ENCODE measurements at places on chromosomes 1 and 21.

GRCh38 chr1:246773213-246773641 lies 49.0 kb downstream of the SCCPDH start:
- no peak for DNase-seq

DNA sequence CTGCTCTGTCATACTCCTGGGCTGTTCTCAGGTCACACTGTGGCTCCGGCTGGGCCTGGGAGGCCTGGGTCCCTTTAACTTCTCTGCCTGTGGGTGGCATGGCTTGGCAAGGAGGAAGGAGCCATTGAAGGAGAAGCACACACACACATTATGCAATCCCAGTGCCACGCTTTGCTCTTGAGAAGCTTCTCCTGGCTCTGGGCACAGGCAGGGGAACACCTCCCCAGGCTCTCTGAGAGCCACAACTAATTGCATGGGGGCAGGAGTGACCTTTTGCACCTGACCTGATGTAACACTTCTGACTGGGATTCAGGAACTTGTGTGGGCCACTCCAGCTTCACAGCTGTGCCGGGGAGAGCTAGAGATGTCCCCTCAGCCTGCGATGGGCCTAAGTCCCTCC lies 23.1 kb downstream of the LGR6 start:
- no peak for DNase-seq

DNA sequence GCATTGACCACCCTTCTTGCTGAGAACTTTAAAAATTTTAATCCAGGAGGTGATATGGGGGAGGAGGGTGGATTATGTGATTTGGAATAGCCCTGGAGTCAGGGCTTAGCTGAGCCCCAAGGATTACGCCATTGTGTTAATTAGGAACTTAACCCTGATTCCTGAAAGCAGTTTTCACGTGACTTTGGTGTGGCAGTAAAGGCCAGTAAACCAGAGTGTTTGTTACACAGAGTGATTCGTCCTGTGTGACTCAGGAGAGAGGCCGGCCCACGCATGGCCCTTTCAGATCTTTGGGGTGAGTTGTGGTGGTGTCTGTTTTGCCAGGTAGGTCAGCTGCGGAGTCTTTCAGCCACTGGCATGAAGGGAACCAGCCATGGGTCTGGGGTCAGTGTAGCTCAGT lies 107.6 kb downstream of the NOS1AP start:
- no peak for DNase-seq

- DNase-seq: no peak
These were observed 144.7 kb downstream of the ROR1 start for GRCh38 chr1:63918418-63918945.

GRCh38 chr1:3466366-3467075 lies 12.1 kb downstream of the ARHGEF16 start:
- no peak for DNase-seq

DNA sequence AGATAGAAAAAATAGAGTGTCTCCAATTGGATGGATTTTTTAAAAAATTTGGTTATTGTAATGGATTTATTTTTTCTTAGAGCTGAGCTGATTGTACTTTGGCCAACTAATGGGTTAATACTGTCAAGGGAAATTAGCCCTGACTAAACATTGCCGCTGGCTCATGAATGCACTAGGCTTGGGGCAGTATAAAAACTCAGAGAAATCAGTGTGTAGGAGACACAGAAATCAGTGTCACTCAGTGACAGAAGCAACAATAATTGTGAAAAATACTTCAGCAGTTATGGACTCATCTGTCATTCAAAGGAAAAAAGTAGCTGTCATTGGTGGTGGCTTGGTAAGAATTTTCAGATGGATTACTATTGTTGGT lies at the start of gene KMO:
KMO (plus strand) TSS at position 217 of the 370 bp plus-strand sequence; CDS start at position 284, 67 bp downstream.
- DNase-seq: peak; percentile 1

DNA sequence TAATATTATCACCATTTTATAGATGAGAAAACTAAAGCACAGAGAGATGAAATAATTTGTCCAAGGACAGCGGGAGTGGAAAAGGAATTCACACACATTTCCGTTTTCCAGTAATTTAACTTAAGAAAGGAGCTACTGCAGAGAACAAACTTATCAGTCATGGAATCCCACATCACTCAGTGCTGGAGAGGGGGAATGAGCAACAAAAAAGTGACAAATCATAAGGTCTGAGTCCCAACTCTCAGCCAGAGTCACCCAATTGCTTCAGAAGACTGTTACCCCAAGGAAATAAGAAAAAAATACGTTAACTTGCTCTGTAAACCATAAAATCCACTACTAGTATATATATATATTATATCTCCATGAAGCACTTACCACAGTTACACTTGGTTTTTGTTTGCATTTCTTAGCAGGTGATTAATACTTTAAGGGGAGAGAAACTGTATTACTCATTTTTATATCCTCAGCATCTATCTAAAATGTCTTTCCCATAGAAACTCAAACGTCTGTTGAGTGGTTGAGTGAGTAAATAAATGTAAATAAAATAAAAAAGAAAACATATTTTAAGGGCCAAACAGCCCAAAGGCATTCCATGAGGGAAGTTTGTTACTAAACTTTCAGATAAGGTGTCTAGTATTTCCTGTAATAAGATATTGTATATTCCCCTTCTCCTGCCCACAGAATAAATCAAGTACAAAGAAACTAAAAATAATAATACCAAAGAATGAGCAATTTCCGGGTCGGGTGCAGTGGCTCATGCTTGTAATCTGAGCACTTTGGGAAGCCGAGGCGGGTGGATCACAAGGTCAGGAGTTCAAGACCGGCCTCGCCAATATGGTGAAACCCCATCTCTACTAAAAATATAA lies 76.8 kb downstream of the SLC45A1 start:
- peak; percentile 65 for DNase-seq

GRCh38 chr1:4894566-4894965 lies 240.2 kb downstream of the AJAP1 start:
- DNase-seq: no peak

- peak; percentile 59 for DNase-seq
These were observed 31.1 kb downstream of the INAVA start for GRCh38 chr1:200925831-200926230.

GRCh38 chr1:156889802-156890580 lies 3.5 kb upstream of the PEAR1 start:
- DNase-seq: peak; percentile 72

DNA sequence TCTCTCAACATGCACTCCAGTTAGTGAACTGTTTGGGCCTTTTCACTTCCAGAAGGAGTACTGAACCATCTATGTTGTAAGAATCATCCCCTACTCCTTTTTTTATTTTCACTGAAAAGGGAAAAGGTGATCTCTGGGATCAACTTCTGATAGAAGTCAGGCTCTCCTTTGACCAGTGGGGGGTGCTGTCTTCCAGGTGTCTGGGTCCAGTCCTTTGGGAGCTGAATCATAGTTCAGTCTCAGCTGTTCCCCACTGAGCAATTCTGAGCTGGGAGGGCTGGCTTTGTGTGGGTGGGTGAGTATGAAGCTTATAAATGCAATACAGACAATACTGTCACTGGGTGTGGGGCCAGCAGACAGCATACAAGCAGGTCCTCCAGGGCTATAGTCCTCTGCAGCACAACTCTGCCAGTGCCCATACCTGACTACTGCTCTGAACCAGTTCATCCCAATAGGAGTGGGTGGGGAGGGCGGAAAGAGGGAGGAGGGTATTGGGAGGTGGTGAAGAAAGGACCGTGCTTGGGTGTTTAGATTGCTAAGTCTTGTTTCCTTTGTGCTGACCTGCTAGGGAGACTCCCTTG lies 12.5 kb upstream of the SARS1 start:
- peak; percentile 79 for DNase-seq

DNA sequence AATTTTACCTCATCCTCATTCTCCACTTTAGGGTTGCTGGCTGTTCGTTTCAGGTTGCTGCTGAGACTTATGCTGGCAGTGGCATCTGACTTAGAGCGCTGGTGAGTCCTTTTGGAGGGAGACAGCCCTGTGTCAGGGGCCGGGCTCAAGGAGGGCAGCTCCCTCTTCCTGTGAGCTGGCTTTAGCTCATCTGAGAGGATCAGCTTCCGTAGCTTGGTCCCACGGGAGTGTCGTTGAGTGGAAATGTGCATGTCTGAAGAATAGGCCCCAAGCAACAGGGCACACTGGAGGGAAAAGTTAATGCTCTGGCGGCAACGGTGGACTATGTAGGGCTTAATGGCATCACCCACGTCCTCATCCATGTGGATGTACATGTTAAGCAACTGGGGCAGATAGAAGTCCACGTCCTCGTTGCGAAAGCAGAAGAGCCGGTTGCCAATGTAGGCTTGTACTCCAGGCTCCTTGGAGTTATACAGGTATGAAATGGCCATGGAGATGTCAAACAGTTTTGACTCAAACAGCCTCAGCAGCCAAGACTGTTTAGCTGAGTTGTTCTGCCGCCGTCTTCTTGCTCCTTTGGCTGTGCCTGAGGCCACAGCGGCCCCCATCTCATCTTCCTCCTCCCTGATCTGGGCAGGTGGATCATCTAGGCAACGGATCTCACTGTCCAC lies 11.5 kb downstream of the PI4KB start:
- no peak for DNase-seq

GRCh38 chr1:92329347-92330129 lies 30.7 kb downstream of the RPAP2 start:
- peak; percentile 55 for DNase-seq

DNA sequence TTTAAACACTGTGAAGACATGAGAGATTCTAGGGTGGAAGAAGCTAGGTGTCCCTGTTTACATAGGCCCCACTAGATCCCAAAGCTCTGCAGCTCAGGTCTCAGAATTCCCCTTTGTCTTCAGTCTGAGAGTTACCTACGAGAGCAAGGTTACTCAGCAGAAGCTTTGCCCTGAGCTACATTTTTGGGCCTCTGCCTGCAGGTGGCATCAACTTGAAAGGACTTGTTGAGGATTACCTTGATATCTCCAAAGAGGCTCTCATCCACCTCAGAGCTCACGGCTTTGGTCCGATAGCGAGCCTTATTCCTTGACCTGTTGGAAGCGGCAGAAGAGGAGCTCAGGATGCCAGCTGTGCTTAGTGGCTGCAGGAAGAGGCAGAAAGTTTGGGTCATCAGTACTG lies 7.0 kb downstream of the CFAP45 start:
- no peak for DNase-seq

DNA sequence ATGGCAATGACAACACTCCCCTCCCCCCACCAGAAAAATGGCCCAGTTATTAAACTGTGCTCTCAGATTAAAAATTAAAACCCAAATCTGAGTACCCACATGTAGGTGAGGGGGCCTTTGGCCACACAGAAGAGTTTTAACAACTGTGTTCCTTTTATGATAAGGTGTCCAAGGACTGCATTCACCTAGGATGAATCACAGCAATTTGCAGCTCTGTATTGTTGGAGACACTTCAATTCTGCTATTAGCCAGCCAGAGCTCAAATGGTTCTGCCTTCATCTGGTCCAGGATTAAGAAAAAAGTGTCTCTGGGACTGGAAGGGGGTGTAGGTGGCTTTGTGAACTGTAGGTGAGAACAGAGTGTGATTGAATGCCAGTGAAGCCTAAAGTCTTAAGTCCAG lies 43.3 kb upstream of the DIRAS3 start:
- DNase-seq: no peak

GRCh38 chr1:85846706-85847105 lies 138.5 kb upstream of the ZNHIT6 start:
- no peak for DNase-seq

DNA sequence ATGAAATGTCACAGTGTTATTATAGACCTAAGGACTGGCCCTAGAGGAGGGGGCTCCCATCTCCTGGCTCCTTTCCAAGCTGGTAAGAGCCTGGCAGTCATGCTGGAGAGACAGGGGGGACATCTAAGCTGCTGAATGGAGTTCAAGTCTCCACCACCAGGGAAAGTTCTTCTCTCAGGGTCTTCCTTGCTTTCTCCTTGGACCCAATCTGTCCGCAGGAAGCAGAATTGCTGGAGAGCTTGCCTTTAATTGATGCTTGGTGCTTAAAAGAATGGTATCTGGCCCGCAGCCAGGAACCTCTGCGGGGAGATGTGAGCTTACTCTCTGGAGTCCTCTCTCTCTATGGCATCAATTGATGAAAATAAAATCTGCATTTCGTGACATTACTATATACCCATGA lies 25.1 kb downstream of the IRF2BP2 start:
- peak; percentile 76 for DNase-seq

DNA sequence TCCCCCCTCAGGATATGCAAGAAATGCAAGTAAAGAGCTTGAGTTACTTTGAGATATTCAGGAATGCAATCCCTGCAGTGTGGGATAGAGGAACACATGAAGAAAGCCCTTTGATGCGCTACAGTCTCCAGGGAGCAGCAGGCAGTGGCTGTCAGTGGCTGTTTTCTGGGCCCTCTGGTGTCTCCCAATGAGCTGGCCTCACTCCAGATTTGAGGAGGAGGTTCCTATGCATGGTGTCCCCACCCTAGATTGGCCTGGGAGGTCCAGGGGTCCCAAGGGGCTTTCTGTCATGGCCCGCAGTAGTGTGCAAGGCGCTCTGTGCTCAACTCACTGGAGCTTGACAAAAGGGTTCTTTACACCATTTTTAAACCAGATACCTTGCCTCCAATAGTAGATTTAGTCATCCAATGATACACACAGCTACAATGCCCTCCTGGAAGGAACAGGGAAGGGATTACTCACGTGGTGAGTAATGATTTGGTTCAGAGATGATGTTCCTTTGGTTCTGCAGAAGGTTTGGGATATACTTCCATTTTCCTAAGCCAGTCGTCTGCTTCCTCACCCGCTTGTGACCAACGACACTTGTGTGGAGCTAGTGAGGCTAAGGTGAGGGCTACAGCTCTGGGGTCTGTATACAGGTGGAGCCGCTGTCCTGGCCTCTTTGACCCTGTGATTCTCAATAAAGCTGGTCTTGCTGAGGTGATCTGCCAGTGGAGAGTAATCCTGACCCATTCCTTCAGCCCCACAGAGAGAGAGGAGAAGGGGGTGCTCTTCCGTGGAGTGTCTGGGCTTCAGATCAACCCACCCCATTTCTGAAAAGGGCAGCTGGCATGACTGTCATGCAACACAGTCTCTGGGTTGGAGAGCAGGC lies 6.6 kb downstream of the BATF3 start:
- DNase-seq: peak; percentile 23

- DNase-seq: no peak
These were observed 30.0 kb downstream of the CACHD1 start for GRCh38 chr1:64499966-64500365.

DNA sequence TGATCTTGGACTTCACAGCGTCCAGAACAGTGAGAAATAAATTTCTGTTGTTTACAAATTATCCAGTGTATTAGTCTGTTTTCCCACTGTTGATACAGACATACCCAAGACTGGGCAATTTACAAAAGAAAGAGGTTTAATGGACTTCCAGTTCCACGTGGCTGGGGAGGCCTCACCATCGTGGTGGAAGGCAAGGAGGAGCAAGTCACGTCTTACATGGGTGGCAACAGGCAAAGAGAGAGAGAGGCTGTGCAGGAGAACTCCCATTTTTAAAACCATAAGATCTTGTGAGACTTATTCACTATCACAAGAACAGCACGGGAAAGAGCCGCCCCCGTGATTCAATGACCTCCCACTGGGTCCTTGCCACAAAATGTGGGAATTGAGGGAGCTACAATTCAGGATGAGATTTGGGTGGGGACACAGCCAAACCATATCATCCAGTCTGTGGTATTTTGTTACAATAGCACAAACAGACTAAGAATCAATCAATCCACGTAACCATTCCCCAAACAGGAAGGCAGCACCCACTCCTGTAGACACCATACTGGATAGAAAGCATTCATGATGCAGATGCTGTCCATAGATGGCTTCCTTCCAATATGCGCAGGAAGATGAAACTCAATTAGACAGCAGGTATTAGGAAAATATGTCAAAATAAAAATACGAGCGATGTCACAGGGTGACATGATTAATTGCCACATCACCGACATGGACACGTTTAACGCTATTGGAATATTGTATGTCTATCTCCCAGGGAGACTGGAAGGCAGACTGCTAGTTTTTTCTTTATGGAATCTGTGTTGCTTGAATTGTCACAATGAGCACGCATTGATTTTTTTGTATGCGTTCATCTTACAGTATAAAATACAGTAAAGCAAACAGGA lies 22.8 kb downstream of the ECE1 start:
- DNase-seq: peak; percentile 32

All from fibroblast of skin of scalp (primary cell).